Naive thymus-derived CD4-positive, alpha-beta T cell (primary cell): ENCODE measurements at places on chromosomes 7 and 10. TPM values are rescaled to one million over a fixed set of nuclear protein-coding genes. Genes with fewer than 3 reads are reported as not detected.

DNA sequence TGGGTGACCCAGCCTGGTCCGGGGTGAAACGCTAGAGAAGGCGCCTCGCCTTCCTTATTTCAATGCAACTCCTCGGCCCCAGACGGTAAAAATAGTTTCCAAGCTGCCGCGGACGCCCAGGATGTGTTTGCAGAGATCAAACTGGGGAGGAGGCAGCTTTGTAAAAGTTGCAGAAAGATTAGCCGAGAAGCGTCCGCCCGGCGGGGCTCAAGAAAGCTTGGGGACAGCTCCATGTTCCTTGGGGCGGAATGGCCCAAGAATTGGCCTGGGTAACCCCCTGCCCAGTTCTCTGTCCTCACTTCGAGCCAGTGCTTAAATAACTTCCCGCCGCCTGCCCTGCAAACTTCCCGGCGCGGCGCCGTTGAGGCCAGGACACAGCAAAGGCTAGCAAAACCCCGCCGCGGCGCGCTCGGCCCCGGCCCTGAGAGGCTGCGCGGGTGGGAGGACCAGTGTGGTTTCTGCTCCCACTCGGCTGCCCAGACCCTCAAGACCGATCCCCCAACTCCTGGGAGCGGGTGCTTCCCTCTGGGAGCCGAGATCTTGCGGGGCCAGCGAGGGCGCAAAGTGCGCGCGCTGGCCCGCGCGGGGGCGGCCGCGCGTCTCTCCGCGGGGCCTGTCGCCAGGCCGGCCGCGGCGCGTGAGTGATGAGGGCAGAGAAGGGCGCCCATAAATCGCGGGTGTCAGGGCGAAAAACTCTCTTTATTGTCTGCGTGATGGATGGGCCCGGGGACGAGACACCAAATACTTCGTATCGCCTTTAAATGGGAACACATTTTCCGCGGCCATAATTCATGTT is 6.3 kb upstream of the ZNF503 start:
- no peak for DNase-seq

- no peak for DNase-seq
These were observed 97.8 kb downstream of the ELAPOR2 start for GRCh38 chr7:86961686-86962085.

DNA sequence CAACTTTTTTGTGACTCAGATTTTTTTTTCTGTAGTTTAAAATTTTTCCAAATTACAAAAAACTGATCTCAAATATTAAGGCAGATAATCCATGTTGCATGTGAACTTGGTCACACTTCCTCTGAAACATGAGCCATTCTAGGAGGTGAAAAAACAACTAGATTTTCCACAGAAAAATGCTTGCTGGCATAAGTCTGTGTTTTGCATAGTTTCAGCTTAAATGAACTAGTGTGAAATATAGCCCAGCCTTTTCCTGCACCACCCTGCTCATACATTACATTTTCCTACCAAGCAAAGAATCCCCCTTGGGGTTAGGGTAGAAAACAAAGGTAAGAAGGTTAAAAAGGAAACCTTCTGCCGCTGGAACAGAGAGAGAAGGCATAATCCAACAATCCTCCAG is 48.2 kb downstream of the SLC25A13 start:
- no peak for DNase-seq

Gene C7orf33
- total RNA-seq = not detected in 2 replicates

Gene PDCD11
- total RNA-seq = 38.8 TPM

Gene ANKRD61
- not detected for total RNA-seq
